ENCODE measurements at places on chromosomes 13 and 19.

GRCh38 chr13:92177966-92178365, 779.5 kb downstream of the GPC5 start:
- DNase-seq, result no peak

- DNase-seq, result no peak
These were observed 10.7 kb downstream of the ZNF846 start for GRCh38 chr19:9757544-9758501.

DNA sequence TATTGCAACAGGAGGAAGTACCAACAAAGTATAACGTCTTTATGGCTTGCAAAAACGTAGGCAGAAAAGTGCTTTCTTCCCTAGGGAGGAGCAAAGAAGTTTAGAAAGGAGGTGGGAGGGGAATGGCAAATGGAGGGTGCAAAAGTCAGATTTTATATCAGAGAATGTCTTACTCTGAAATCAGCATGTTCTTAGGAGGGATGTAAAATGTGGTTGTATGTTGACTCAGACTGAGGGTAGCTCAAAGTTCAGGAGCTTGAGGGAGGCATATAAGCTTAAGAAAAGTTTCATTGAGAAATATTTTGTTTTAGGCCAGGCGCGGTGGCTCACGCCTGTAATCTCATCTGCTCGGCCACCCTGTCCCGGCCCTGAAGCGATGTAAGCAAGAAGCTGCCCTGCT, 1.7 kb downstream of the ZNF90 start:
- DNase-seq, result no peak

- no peak for DNase-seq
These were observed 1.9 kb downstream of the PTPRS start for GRCh38 chr19:5338656-5339197.
